ENCODE measurements at places on chromosomes 6 and 20. TPM values are rescaled to one million over a fixed set of nuclear protein-coding genes. Genes with fewer than 3 reads are reported as not detected.

The HSPA12B gene
- not detected for total RNA-seq

The IRF4 gene
- total RNA-seq = 439 TPM

The ZNF165 gene
- total RNA-seq = 3.6 TPM

The HLA-DPB1 gene
- 12.3 TPM for total RNA-seq

The MYCT1 gene
- total RNA-seq = not detected

The TAB2 gene
- 64.8 TPM for total RNA-seq

The GPR6 gene
- not detected for total RNA-seq

The TCP11 gene
- not detected for total RNA-seq

The NOTCH4 gene
- total RNA-seq = 1.3 TPM

The CCM2L gene
- not detected for total RNA-seq

The TFAP2D gene
- not detected for total RNA-seq

The TPBG gene
- not detected for total RNA-seq

The TCF19 gene
- total RNA-seq = 92.9 TPM

- no peak for DNase-seq
These were observed 150.9 kb downstream of the DST start for GRCh38 chr6:56491606-56492328.

GRCh38 chr20:48215536-48215935, 430.3 kb upstream of the SULF2 start:
- no peak for DNase-seq

DNA sequence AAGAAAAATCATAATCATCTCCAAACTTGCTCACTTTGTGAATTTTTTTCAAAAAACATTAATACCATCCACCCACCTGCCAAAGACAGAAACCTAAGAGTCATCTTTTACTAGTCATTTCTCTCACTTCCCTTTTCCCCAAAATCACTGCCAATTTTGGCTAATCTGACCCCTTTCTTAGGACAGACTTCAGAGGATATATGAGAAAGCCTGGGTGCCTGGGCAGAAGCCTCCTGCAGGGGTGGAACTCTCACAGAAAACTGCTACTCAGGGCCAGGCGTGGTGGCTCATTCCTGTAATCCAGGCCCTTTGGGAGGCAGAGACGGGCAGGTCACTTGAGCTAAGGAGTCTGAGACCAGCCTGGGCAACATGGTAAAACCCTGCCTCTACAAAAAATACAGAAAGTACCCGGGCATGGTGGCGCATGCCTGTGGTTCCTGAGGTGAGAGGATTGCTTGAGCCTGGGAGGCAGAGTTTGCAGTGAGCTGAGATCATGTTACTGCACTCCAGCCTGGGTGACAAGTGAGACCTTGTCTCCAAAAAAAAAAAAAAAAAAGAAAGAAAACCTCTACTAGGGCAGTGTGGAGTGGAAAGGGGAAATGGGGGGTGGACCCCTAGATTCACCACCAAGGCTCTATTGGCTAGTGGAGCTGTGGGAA, 3.8 kb downstream of the DEK start:
- peak; percentile 65 for DNase-seq

DNA sequence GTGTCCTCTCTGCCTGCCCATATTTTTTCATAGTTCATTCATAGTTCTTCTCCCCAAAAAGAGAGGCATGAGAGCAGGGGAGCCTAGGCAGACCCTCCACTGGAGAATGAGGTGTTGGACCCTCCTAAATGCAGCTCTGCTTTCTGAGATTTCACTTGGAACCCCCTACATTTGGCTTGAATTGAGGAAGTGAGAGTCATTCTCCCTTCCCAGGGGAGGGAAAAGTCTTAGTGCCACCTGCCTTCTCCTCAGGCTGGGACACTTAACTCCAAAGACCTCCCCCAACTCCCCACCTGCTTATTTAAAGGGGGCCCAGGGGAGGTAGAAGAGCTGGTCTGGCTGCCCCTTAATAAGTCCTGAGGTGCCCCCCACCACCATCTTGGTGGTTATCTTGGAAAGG, 78.2 kb downstream of the CHMP4B start:
- no peak for DNase-seq

- no peak for DNase-seq
These were observed 25.0 kb downstream of the IL22RA2 start for GRCh38 chr6:137148306-137149034.

DNA sequence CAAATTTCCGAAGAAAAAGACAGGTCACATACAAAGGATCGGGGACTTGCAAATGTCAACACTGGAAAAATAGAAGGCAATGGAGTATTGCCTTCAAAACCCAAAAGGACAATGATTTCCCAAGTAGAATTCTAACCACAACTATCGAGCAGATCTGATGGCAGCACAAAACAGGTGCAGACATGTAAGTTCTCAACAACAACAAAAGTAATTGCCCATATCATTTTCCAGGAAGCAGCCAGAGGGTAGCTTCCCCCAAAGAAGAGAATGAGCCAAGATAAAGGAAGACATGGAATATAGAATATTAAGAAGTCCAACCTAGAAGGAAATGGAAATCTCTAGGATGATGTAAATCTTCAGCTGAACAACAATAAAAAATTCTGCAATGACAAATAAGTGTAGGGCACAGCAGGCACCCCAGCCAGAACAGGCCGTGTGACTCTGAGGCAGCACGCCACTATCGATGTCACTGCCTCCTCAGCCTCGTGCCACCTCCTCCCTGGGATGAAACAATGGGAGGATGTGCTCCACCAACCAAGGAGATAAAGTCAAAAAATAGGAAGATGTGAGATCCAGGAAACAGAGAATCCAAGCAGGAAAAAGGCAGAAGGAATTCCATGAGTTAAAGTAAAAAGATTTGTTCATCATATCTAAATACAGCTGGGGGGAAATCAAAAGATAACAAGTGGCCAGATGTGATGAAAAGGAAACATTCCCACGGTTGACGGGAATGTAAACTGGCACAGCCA, 34.1 kb downstream of the SERPINB1 start:
- DNase-seq = no peak

GRCh38 chr20:53104884-53105283, 132.7 kb downstream of the TSHZ2 start:
- no peak for DNase-seq

GRCh38 chr20:3258429-3258828, 19.4 kb upstream of the SLC4A11 start:
- DNase-seq = no peak

GRCh38 chr6:132669690-132670291, 10.8 kb upstream of the TAAR1 start:
- no peak for DNase-seq

DNA sequence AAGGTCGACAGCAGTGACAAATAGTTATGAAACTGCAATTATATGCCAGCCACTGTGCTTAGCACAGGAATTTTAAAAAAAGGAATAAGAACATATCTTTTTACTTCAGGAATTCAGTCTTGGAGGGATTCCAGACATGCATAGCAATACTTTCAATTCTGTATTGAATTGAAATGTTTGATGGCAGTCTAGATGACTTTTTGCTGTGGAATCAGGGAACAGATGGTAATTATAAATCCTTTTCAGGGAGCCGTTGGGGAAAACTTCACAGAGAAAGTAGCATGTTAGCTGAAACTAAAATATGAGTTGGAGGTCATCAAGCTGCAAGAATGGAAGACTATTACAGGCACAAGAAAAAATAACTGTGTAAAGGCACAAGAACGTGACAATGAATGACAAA, 74.8 kb downstream of the IMPG1 start:
- DNase-seq = no peak

DNA sequence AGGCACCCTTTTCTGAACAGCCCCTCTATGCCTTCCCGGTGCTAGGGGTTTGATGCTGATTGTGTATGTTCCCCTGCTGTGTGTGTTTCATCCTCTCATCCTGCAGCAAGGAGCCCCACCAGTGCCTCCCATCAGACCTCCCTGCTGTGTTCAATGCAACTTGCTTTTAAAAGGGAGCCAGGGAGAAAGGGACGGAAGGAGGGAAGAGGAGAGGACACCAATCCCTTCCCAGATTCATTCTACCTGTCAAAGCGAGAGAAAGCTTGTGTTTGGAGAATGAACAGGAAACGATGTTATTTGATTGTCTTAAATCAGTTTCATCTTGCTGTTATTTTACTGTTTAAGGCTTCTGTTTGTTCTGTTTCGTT, 259.2 kb downstream of the ADGB start:
- DNase-seq = no peak

DNA sequence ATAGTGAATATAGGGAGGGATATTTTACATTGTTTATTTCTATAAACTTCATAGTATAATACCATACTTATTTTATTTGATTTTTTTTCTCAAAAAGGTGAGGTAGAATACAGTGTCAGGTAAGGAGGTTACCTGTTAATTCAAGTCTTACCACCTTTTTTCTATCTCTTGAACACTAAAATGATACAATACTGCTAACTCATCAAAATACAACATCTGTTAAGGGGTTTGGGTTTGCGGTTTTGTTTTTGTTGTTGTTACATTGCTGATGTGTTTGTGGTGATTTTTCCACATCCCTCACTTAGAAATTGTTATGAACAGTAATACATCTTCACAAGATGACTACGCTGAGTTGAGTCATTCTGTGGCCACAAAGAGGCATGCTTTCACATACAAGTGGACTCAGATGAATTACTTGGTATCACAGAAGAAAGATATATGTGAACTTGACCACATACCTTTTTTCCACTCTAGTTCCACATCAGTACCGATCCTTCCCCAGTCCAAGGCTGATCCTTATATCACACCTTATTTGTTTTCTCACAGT, 139.4 kb upstream of the ID4 start:
- DNase-seq = no peak

DNA sequence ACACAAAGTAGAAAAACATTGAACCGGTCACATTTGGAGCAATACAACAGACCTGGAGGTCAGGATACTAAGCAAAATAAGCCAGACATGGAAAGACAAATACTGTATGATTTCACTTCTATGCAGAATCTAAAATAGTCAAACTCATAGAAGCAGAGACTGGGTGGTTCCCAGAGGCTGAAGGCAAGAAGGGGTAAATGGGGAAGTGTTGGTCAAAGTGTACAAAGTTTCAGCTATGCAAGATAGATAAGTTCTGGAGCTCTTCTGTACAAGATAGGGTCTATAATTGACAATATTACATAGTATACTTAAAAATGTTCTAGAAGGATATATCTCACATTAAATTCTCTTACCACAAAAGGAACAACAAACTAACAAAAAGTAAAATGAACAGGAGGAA, 70.3 kb downstream of the TMEM244 start:
- no peak for DNase-seq

DNA sequence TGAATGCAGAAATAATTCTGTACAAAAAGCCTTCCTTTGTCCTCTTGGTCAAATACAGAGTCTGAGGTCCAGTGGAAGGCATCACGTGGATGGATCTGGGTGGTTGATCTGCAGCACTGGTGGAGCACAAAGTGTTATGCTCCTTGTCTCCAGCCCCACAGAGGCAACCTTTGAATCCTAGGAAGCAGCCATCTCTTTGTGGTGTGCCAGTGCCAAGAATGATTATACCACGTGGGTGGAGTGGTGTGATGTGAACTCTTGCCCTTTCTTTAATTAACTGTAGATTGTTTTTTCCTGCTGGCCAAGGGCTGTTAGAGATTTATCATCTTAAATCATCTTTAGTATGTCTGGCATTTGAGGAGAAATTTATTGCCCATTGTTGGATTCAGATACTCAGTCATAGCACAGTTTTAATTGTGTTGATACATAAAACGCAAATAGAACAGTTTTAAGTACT, 31.1 kb downstream of the NCOA7 start:
- DNase-seq = no peak

- DNase-seq = peak; percentile 80
These were observed 128.6 kb upstream of the FAM83B start for GRCh38 chr6:54717849-54718455.

GRCh38 chr6:133817460-133818047, 71.4 kb upstream of the TCF21 start:
- peak; percentile 62 for DNase-seq

- no peak for DNase-seq
These were observed 7.4 kb upstream of the BEND3 start for GRCh38 chr6:107122748-107123147.

DNA sequence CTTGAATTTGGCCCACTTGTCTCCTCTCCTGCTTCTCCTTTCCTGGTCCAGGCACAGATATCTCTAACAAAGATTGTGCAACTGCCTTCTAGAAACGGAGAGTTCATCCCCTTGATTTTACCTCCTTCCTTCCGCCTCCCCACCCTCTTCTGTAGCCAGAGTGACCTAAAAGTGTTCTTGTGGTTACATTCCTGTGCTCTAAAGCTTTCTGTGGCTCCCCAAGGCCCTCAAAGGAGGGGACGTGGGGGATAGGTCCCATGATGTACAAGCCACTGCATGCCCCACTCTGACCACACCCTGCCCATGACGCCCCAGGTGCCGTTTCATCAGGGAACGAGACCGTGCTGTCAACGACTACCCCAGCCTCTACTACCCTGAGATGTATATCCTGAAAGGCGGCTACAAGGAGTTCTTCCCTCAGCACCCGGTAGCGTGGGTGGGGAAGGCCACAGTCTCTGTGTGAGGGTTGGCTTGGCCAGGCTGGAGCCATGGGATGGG, 8.2 kb downstream of the CDC25B start:
- no peak for DNase-seq

GRCh38 chr6:2264932-2265331, 19.5 kb upstream of the GMDS start:
- no peak for DNase-seq

DNA sequence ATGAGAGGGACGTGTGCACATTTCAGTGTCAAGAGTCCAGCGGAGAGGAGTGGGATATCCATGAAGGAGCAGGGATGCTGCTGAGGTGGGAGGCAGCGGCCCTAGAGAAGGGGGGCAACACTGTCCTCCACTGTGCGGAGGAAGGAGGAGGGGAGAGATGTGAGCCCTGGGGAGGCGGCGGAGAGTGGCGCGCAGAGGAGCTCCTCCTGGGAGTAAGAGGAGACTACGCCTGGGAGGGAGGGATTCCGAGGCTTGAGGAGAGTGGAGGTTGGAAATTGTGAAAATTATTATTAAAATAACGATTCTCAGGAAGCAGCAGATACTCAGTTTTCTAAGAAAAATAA, 142.7 kb downstream of the CEP57L1 start:
- no peak for DNase-seq

DNA sequence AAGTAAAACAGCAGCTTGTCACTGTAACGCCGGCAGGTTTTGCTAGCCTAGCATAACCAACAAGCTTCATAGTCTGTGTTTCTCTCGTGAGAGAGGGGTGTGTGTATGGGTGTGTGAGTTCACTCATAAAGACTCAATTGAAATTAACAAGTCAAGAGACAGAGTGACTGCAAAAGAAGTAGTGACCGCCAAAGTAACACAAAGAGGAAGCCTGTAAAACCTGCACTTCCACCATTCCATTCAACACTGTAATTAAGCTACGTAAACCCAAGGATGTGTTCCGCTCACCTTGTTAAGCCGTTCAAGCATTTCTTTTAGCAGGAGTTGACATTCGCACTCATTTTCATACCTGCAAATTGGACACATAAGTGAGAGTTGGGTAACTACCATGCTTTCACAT, 6.6 kb downstream of the BFSP1 start:
- no peak for DNase-seq

DNA sequence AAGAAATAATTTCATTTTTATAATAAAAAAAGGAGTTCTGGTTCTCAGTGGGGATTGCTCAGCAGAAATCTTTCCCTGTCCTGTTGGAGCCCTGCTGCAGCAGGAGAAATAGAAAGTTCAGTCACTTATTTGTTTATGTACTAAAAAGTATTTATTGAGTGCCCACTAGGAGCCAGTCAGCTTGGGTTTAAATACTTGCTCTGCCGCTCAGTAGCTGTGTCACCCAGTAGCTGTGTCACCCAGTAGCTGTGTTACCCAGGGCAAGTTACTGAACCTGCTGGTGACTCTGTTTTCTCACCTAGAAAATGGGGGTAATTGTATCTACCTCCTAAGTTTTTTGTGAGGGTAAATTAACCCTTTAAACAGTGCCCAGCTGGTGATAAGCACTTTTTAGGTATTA, 32.9 kb downstream of the FOXF2 start:
- DNase-seq = no peak
